Esophagus squamous epithelium (tissue), 5 donors: ENCODE measurements at places on chromosomes 3 and 15. TPM values are rescaled to one million over a fixed set of nuclear protein-coding genes. Genes with fewer than 3 reads are reported as not detected.

The C3orf49 gene
- not detected for total RNA-seq

GRCh38 chr3:127342735-127343134 lies 54.9 kb upstream of the PRR20G start:
- DNase-seq = no peak

GRCh38 chr15:99180086-99180963 lies 69.1 kb downstream of the TTC23 start:
- no peak for DNase-seq

- no peak for DNase-seq
These were observed 13.5 kb downstream of the GTF2E1 start for GRCh38 chr3:120756061-120756460.

- no peak for DNase-seq
These were observed 216.7 kb downstream of the IL20RB start for GRCh38 chr3:137174514-137174913.

The ALPK3 gene
- 1.9 TPM for total RNA-seq

- DNase-seq = no peak
These were observed 70.8 kb upstream of the MBNL1 start for GRCh38 chr3:152197937-152198336.

- DNase-seq = no peak
These were observed 109.4 kb upstream of the TSPAN3 start for GRCh38 chr15:77180270-77180669.

DNA sequence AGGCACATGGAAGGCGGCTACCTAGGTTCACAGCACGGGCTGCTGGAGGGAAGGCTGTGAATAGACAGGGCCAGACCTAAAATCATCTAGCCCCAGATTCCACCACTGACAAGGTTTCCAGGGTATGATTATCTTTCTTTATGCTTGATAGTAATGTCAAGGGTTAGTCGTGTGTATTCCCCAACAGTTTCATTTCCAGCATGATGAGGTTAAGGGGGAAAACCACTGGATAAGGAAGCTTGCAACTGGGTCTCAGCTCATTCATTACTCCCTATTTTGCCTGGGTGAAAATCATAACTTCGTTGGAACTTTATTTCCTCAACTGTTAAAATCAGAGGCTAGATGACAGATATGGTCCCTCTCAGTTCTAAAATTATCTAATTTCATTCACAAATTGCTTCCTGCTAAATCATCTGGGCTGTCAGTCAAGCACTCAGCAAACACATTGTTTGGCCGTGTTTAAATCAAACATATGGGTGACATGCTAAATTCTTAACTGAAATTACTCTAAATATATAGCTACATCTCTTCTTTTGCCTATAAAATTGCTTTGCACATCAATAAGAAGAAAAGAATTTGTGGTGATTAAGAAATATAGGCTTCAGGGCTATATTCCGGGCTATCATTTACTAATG lies 111.7 kb downstream of the CYP19A1 start:
- DNase-seq = no peak

DNA sequence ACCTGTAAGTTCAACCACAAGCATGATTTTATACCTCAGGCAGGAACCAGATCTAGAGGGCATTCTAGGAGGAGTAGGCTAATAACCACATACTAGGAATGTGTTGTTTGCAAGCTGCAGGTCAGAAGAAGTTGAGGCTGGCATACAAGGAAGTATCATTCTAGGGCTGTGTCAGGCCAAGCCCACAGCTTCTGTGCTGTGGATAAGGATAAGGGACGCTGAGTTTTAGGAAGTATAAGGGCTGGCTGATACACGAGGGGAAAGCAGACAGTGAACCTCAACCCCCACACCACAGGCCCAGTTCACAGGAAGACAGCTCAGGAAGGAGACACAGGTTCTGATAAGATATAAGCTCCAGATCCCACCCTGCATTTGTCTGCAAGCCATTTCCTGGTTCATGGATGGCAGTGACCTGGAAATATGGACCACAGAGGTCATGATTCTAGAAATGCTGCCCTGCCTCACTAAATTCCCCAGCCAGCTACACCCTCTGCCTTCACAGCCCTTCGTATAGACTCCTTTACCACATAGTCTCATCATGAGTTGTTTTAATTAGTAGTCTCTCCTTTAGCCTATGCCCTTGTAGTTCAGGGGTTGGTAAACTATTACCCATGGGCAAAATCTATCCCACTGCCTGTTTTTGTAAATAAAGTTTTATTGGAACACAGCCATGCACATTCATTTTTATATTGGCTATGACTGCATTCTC lies 260.7 kb downstream of the OPA1 start:
- DNase-seq = no peak

DNA sequence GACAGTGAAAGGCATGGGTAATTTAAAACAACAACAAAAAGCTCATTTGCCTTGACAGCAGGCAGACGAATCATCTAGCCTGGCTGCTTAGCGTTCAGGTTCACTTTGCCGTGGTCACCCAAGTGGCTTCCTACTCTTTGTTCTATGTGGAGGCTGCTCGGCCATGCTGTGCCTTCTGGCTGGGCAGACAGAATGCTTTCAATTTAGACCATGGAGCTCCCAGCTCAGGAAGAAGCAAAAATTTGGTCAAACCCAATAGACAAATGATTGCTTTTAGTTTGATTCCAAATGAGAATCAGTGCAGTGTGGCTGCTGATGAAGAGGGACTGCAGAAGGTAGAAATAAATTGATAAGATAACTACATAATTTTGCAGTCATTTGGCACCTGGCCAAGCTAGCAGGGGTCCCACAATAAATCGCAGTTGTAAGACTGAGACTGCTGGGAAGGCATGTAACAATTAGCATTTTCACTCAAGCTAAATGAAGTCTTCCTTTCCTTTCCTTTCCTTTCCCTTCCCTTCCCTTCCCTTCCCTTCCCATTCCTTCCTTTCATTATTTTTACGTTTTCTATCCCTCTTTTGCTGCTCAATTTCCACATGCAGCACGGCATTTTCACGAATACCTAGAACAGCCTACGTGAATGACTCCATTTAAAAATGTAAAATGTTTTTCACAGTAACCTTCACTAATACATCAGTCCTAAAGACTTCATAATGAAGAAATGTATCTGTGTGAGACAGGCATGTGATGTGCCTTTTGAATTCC lies 360.4 kb upstream of the TGFBR2 start:
- no peak for DNase-seq

DNA sequence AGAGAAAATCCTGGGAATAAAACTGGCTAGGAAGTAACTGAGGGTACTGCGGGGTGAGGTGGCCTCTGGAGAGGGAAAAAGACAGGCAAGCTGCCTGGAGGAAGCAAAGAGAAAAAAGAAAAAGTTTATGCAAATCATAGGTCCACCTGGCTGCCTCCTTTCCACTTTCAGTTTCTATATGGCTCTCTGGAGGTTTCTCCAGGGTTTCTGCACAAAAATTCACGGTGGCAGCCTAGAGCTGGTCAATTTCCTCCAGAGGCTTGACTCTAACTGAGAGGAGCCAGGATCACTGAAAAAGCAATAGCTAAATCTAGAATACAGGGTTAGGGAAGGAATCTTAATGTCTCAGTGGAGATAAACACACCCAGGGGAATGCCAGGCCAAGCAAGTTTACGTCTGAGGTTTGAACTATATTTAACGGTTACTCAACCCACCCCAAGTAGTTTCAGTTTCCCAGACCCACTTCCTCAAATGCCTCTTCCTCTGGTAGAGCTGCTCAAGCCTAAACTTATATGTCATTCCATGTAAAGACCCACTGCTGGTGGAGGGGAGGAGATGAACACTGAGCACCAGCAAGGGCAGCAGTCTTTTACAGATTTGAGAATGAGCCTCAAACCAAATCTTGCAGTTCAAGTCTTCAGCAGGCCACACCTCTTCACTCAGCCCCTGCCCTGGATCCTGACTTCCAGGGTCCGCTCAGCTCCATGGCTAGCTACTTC lies 5.7 kb downstream of the LYSMD2 start:
- DNase-seq = no peak

The HDGFL3 gene
- 47.7 TPM for total RNA-seq

The IL5RA gene
- not detected for total RNA-seq

- no peak for DNase-seq
These were observed 96.0 kb upstream of the TSC22D2 start for GRCh38 chr3:150312018-150312657.

- DNase-seq = no peak
These were observed 30.7 kb downstream of the ARHGAP31 start for GRCh38 chr3:119324899-119325298.

DNA sequence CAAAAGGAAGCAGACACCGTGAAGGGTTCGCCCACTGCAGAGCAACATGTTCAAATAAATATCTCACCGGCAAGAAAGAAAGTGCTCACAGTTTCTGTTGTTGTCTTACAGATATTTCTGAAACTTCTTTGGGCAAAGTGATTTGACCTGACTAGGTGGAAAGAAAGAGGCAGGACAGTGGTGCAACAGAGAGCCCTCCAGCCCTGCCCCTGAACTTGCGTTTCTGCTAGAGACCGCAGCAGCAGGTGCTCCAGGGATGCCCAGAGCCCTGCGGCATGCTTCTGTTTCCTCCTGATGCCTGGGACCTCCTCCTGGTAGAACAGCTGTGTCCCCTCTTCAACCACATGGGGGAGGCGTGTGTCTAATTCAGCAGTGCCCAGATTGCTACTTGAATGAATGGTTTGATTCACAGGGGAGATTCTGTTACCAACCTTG lies 123.4 kb downstream of the ATP10A start:
- DNase-seq = no peak

DNA sequence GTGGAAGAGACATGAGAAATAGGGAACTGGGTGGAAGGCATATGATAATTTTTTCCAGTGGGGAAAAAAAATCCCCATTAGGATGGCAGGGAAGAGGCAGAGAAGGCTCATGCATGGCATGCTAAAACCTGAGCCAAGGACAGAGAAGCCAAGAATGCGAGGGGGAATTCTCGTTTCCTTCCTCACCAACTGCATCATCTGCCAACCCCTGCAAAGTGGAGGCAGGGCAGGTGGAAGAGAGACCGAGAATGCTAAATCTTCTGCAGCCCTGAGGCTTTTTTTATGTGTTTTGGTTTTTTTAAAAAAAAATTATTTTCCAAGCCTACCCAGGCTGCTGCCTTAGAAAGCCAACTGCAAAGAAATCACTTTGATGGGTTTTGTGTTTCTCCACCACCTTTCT lies 54.3 kb upstream of the CCDC174 start:
- no peak for DNase-seq

DNA sequence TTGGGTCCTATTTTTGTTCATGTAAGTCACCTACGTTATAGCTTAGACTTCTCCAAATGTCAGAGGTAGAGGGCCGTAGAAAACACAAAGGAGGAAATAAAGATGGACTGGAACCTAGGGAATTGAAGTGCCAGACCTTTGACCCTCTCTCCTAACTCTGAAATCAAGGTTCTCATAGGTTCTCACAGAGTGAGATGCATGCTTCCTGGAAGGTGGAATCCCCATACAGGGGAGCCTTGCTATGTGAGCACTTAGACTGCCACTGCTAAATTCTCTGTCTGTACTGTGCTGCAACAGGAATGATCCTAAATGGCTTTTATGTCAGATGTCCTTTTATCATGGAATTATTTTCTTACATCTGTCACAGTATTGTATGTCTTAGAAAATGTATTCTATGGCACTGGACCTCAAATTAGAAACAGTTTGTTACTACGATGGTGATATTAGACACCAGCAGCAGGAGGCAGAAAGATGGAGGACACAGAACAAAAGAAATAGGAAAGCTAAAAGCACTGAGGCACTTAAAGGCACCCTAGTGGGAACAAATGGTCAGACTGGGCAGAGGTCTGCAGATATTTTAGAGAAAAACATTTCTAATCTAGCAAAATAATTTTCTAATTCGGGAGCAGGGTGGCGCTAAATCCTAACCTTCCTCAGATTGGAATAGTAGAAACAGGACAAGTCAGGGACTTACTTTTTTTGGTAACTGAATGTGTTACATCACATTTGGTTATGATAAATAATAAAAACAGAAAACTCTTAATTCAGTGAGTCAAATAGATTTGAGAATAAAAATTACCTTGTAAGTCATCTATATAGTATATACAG lies 60.2 kb upstream of the CDAN1 start:
- DNase-seq = no peak

GRCh38 chr15:96330064-96330449 lies 443 bp upstream of the NR2F2 start:
- DNase-seq = no peak

The MEX3B gene
- 0.26 TPM for total RNA-seq

- DNase-seq = peak; percentile 54
These were observed 42.9 kb downstream of the IDH2 start for GRCh38 chr15:90059208-90059985.

The RLBP1 gene
- total RNA-seq = not detected

DNA sequence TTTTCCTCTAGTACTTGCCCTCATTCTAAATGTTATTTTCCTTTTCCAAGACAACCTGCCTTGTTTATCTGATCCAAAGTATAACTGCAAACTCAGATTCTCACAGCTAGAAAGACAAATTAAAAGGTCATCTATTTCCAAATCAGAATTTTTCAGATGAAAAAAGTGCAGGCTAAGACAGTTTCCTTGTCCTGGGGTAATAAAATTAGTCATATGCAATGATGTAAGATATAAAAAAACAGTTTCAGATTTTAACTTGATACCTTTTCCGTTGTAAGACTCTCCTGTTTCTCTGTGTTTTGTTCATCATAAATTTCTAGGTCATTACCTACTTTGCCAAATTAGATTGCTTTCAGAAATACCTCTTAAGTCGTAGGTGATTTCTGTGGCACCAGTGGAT lies 238.4 kb upstream of the PEX5L start:
- DNase-seq = no peak
